ENCODE measurements at places on chromosomes 4 and X.
A peak's percentile ranks its signal among the peaks of the same experiment; 100 is the strongest.

DNA sequence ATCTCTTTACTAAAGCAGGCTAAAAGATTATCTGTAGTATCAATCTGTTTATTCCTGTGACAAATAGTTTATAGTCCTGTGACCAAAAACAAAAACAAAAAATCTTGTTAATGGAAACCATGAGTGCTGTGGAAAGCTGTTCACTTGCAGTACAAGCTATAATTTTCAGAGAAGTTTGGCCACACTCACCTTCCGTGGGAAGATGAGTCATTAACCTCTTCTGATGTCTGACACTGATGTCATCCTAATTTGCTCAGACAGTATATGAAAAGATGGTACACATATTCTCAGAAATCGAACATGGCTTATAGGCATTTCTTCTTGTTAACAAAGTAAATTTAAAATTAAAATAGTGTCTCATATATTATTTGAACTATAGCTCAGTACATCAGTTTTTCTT lies 19.9 kb upstream of the ENPP6 start:
- no peak for DNase-seq

GRCh38 chr4:742096-742741 lies 36.6 kb downstream of the PCGF3 start:
- DNase-seq: no peak

DNA sequence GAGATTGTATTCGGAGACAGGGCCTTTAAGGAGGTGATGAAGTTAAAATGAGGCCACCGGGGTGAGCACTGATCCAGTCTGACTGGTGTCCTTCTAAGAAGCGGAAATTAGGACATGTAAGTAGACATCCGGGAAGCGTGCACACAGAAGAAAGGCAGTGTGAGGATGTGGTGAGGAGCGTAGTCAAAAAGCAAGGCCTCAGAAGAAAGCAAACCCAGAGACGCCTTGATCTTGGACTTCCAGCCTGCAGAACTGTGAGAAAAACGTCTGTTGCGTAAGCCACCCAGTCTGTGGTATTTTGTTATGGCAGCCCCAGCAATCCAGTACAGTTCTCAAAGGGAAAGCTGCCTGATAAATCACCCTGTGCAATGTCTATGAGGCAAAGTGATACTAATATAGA lies 153.5 kb downstream of the KCNIP4 start:
- DNase-seq: peak; percentile 29

DNA sequence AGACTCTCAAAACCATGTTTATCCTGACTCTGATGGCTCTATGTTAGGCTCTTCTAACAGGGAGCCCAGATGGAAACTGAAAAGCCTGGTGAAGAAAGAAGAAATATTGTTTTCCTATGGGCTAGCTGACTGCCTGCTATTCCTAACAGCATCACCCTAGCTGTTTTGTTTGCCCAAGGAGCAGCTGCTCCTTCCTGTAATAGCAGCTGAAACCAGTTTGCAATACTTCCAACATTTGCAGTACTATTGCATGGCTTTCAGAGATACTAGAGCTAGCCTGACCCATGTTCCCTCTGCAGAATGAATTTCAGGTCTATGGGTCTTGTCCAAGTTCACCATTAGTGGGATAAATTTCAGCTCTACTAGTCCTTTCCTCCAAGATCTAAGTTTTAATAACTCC lies 495.2 kb downstream of the INPP4B start:
- no peak for DNase-seq

DNA sequence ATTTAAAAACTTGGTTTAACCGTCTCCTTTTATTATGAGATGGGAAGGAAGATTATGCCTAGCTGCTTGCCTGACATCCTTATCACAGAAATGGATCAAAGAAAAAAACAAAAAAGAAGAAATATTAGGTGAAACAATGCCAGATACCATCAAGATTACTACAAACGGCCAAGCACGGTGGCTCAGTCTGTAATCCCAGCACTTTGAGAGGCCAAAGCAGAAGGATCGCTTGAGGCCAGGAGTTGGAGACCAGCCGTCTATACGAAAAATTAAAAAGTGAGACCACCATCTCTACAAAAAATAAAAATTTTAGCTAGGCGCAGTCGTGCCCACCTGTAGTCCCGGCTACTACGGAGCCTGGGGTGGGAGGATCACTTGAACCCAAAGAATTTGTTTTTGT lies 2.3 kb downstream of the FRYL start:
- no peak for DNase-seq

GRCh38 chr4:147157860-147158701 lies 212.4 kb upstream of the TTC29 start:
- DNase-seq: peak; percentile 36

DNA sequence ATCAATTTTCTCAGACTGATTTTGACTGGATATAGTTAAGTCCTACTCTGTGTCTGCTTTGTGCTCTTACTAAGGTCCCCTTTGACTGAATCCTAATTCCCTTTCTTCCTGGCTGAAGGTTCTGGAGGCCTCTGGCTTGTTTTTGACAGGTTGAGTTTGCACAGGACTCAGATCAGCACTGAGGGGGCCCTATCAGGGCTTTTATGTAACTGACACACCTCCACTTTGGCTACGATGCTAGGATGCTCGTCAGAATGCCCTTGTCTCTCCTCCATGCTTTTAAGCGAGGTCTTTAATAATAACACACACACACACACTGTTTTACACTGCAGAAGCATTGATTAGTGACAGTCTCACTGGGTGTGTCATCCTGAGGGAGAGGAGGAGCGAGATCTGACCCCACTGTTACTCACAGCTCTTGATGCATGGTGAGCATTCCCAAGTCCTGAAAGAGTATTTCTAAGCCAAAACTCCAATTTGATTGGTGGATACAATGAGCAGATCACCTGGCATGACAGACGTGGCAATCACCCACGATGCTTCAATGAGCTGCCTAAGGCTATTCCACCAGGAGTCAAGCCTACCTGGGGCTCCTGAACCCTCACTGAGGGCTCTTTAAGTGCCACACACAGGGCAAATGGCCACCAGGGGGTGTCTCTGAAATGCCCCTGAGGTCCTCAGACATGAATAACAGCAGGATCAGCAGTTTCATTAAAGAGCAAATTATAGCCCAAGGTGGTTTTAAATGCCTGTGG lies 130.4 kb upstream of the CPEB2 start:
- peak; percentile 10 for DNase-seq

GRCh38 chr4:26206999-26207398 lies 113.8 kb upstream of the RBPJ start:
- DNase-seq: no peak

- DNase-seq: no peak
These were observed 240.8 kb upstream of the PPARGC1A start for GRCh38 chr4:24130637-24131036.

- no peak for DNase-seq
These were observed 1.1 kb downstream of the AVPR2 start for GRCh38 chrX:153905481-153906095.

GRCh38 chr4:32460972-32461371 lies 1740.8 kb downstream of the PCDH7 start:
- DNase-seq: no peak

DNA sequence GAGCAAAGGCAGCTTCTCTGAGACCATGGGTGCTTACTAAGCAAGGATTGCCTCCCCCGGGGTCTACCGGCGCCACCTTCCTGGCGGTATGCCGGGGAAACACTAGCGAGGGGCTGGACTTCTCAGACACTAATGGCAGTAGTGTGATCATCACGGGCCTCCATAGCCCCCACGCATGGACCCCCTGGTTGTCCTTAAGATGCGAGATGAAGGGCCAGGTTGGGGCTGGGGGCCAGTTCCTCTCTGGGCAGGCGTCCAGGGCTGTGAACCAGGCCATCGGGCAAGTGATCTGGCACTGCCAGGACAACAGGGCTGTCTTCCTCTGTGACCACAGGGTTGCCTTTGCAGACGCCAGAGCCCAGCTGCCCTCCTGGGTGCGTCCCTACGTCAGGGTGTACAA lies 60.7 kb downstream of the ALPK1 start:
- no peak for DNase-seq

GRCh38 chr4:15653864-15654592 lies 1.1 kb downstream of the FBXL5 start:
- DNase-seq: peak; percentile 71

DNA sequence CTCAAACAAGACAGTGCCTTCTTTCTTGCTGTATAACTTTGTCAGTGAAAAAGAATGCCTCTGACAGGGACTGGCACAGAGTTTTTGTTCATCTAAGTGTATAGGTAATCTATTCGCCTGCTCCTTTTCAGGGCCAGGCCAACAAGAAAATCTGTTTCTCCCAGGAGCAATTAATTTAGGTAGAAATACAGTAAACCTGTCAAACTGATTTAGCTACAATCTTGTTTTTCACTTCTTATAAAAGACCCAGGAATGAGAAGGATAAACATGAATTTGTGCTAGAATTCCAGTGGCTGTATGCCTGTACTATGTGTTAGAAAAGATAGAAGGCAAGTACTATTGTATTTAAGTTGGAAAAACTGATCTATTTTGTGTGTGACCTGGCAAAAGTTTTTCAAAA lies 6.1 kb downstream of the TMA16 start:
- DNase-seq: no peak

- peak; percentile 38 for DNase-seq
These were observed 93.4 kb downstream of the NHSL2 start for GRCh38 chrX:72003811-72004750.

GRCh38 chr4:40937140-40937725 lies 187.5 kb downstream of the NSUN7 start:
- no peak for DNase-seq

GRCh38 chr4:40446839-40447238 lies 111.7 kb downstream of the CHRNA9 start:
- no peak for DNase-seq

GRCh38 chr4:105644257-105644656 lies 64.2 kb downstream of the INTS12 start:
- no peak for DNase-seq

DNA sequence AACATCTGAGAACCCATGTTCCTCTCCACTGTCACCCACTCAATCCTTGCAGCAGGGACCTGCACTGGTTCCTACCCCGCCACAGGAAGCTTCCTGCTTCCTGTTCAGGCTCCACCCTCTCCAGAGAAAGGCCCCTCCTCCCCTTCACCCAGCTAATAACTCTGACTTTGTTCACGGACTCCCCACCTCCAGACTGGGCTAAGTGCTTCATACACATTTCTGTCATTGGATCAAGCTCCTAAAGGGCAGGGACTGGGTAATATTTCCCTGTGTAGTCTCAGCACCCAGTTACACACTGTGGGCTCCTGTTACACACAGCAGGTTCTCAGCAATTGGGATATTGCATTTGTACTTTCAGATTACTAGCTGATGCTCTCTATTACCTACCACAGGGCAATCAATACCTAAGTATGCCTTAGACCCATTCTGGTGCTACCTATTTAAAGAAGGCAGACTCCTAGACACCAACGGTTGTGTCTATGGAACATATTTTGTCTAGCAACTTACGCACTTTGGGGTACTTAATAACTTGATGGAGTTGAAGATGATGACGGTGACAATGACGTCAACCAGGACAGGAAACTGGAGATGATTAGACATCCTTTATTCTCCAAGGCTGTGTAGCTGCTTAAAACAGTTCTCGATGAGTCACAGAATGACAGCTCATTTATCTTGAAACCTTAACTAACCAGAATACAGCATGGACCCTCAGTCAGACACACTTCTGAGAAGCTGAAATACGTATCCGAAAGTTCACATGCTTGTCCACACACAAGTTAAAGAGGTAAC lies 58.1 kb downstream of the MAML3 start:
- peak; percentile 96 for DNase-seq

GRCh38 chr4:1081689-1082040 lies 31.7 kb downstream of the RNF212 start:
- no peak for DNase-seq

DNA sequence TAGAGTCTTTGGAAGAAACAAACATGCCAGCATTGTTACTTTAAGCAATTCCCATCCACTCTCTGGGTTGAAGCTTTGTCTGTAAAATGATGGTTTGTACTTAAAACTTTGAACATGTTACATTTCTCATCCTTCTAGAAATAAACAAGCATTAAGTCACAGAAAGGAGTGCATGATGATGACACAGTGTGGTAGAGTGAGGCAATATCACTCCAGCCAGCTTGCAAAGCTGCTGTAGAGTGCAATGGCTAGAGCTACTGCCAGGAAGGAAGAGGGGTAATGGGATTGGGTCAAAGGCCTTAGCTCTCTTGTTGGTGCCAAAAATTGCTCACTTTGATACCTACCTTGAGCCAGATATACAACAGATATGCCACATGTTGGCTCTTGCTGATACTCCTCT lies 12.3 kb upstream of the ENOX2 start:
- peak; percentile 13 for DNase-seq

- no peak for DNase-seq
These were observed 62.8 kb downstream of the SNX25 start for GRCh38 chr4:185272245-185272644.

GRCh38 chr4:183860731-183861130 lies 44.4 kb upstream of the STOX2 start:
- no peak for DNase-seq

GRCh38 chr4:179398414-179398813 lies 1956.2 kb upstream of the AGA start:
- DNase-seq: no peak

GRCh38 chr4:72531768-72532290 lies 37.2 kb downstream of the ADAMTS3 start:
- no peak for DNase-seq

DNA sequence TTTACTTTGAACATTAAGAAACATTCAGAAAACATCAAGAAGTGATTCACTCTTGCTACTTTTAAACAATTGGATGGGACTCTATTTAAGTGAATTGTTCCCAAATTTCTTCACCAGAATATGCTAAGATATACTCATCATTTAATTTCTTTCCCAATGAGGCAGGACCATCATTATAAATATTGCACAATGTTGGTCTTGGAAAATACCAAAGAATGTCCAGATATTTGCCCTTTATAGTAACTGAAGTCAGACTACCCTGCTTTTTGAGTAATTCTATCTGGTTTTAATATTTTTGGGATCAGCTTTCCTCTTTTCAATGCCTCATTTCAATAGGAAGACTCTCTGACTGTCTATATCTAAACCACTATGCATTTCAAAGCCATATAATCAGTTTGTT lies 129.4 kb upstream of the TENM3 start:
- no peak for DNase-seq

- DNase-seq: no peak
These were observed 201.0 kb downstream of the DCTD start for GRCh38 chr4:182716192-182716591.

- DNase-seq: no peak
These were observed 863.1 kb upstream of the FTHL17 start for GRCh38 chrX:31934842-31935370.

GRCh38 chrX:48711929-48712505 lies 15.5 kb downstream of the SUV39H1 start:
- DNase-seq: no peak

DNA sequence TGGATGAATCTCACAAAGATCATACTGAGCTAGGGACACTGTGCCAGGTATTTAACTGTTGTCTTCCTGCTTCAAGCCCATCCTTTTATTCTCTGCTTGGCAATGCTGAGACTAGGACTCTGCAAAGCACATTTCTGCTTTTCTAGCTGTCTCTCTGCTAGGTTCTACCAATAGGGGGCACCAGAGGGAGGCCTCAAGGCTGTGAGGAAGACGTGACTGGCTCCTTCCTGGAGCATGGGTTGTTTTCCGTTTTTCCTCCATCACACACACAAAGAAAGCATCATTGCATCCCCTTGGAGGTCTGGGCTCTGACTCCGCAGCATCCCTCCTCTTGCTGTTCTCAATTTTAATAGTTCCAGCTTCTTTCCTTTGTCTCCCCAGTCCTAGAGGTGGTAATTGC lies 10.9 kb upstream of the DCTD start:
- DNase-seq: no peak

- peak; percentile 93 for DNase-seq
These were observed 161.7 kb downstream of the BTC start for GRCh38 chr4:74632634-74633033.

GRCh38 chr4:77501851-77502250 lies 103.8 kb upstream of the CXCL13 start:
- DNase-seq: no peak

GRCh38 chr4:83238393-83239248 lies 46.0 kb downstream of the COQ2 start:
- DNase-seq: no peak

All from M059J (cell line).